ENCODE measurements at places on chromosomes 3 and 15.

GRCh38 chr3:171956181-171956683, 83.1 kb upstream of the FNDC3B start:
- no peak for DNase-seq

DNA sequence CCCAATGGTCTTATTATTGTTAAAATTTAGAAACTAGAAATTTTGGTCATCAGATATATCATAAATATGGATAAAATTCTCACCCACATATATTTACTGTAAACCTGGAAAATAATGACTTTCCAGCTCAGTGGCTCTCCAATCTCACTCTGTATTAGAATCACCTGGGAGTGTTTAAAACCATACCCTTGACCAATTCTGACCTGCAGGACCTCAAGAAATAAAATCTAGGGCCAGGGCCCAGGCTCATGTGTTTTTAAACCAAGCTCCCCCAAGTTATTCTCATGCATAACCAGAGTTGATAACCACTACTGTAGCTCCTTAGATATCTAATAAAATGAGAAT, 372.1 kb downstream of the SHQ1 start:
- no peak for DNase-seq

GRCh38 chr3:42489937-42490227, 12.6 kb upstream of the VIPR1 start:
- no peak for DNase-seq

- DNase-seq, result no peak
Observed at GRCh38 chr15:37102305-37103162, 2.2 kb upstream of the MEIS2 start.

GRCh38 chr3:31064021-31064420, 169.6 kb upstream of the GADL1 start:
- no peak for DNase-seq

- DNase-seq, result no peak
Observed at GRCh38 chr3:146517684-146518435, 26.5 kb downstream of the PLSCR1 start.

DNA sequence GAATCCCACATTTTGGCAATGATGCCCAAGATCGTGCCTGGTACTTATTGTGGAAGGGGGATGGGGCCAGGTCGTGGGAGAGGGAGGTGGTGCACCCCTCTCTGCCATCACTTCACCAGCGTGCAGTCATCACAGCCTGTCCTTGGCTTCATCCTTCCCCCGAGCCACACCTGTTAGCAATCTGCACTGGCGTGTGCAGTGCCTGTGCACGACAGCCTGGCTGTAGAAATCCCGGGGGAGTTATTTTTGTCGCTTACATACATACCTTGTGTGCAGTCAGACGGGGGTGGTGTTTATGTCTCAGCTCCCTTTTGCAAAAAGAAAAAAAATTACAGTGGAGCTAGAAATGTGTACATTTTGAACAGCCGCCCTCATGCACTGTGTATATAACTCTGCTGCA, 216.0 kb downstream of the TLE3 start:
- DNase-seq, result no peak

DNA sequence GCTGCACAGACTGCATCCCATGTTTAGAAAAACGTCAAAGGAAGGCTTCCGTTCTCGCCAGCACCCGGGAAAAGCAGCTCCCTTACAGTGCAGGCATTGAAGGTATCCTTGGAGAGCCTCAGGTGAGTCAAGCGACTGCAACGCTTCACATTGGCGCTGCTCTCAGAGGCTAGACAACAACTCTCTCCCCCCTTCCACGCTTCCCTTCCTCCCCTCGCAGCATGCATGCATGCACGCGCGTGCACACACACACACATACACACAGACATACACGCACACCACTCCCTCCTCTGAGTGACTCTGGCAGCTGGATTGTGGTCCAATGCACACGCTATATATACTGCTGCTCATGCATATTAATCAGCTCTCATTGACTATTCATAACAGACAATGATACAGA, 191.1 kb downstream of the PDZRN3 start:
- no peak for DNase-seq

- DNase-seq, result no peak
Observed at GRCh38 chr15:45326280-45326679, 52.1 kb downstream of the GATM start.

- no peak for DNase-seq
Observed at GRCh38 chr3:37852771-37853170, 8.9 kb upstream of the CTDSPL start.

DNA sequence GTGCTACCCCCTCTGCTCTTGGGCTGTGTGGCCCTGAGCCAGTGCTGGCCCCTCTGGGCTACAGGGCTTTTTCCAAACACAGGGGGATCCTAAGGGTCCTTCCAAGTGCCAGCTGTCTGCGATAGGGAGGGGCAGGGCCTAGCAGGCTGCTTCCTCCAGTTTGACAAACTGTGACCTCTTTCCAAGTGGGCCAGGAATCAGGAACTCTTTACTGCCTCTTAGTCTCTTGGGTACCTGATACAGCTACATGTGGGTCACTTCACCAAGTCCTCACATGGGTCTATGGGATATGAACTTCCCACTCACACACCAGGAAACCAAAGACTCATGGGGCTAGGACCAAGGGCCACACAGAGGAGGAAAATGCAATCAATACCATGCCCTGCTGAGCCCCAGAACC, 25.4 kb downstream of the SEC61A1 start:
- DNase-seq, result no peak

DNA sequence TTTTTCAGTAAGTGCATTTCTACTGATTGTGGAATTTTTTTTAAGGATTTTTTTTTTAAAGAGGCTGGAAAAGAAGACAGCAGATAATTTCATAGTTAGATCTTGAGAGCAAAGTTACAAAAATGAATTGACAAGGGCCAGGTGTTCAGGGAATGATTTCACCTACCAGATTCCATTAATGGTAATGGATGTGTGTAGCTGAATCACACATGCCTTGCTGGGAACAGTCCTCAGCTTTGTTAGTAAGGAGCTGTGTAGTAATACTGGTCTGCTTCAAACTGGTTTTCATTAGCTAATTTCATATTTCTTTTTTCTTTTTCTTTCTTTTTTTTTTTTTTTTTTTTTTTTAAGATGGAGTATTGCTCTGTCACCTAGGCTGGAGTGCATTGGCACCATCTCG, 16.0 kb downstream of the NR1D2 start:
- no peak for DNase-seq

- no peak for DNase-seq
Observed at GRCh38 chr15:52383100-52383588, 87.5 kb upstream of the MYO5C start.

GRCh38 chr3:72009851-72010443, 225.0 kb upstream of the PROK2 start:
- DNase-seq, result no peak

DNA sequence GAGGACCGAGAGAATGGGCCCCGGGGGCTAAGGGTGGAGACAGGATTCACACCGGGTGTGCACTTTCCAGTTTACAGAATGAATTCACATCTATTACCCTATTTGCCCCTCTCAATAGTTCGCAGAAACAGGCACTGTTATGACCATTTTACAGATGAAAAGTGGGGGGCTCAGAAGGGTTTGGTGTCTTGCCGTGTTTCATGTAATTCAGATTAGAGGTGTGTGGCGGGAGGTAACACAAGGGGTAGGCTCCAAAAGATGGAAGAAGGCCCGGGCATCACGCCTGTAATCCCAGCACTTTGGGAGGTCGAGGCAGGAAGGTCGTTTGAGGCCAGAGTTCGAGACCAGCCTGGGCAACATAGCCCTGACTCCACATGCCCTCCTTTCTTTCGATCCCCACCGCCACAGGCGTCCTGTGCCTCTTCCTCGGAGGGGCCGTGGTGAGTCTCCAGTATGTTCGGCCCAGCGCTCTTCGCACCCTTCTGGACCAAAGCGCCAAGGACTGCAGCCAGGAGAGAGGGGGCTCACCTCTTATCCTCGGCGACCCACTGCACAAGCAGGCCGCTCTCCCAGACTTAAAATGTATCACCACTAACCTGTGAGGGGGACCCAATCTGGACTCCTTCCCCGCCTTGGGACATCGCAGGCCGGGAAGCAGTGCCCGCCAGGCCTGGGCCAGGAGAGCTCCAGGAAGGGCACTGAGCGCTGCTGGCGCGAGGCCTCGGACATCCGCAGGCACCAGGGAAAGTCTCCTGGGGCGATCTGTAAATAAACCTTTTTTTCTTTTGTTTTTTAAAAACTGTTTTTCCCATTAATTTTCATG, 3.4 kb downstream of the DUOXA2 start:
- no peak for DNase-seq

GRCh38 chr3:45210308-45211041, 15.6 kb downstream of the TMEM158 start:
- peak; percentile 90 for DNase-seq

- DNase-seq, result peak; percentile 83
Observed at GRCh38 chr3:141498598-141499223, 11.9 kb downstream of the RASA2 start.

DNA sequence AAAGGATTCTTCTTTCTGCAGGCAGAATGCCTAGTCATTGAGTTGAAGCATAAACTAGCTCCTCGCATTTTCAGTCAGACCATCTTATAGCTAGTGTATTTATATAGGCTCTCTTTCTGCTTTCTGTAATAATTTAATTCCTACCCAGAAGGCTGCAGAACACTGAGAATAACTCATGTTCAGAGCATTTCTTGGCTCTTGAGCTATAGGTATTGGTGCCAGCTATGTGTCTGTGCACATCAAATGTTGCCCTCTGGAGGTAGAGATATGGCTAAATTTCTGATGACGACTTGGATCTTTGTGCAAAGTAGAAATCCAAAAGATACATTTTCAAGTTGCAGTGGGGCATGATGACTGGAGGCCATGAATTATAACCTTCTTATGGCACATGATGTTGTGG, 336.2 kb upstream of the TPM1 start:
- no peak for DNase-seq

DNA sequence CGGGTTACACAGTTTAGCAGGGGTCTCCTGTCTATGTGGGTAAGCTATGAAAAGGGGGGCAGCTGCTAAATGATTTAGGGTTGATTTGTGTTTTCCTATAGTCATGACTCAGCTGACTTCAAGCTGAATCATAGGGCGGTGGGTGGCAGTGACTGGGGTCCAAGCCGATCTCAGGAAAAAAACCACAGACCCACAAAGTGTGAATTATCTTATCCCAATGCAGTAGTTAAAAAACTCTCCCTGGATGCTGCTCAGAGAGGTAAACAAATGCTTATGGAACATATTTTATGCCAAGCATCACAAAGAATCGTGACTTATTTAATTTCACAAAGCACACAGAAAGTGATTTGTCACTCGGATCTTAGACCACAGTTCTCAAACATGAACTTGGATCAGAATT, 18.4 kb upstream of the TOPAZ1 start:
- no peak for DNase-seq

- no peak for DNase-seq
Observed at GRCh38 chr3:124322966-124323365, 331.0 kb upstream of the ROPN1 start.

- DNase-seq, result no peak
Observed at GRCh38 chr3:105610473-105610872, 243.8 kb downstream of the ALCAM start.

DNA sequence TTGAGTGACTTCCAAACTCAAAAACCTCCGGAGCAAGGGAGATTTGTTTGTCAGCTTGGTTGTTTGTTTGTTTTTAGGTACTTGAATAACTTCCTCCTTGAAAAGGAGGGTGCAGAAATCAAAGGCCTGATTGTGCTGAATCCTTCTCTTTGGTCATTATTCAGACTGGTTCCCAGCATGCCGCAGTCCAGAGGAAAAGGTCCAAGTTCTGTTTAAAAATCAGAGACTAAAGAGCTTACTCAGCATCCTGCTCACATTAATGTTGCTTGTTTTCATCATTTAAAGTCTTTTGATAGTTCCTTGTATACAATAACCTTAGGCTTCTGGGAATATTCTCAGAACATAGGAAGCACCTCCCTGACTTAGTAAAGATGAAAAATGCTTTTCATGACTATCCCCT, 982 bp upstream of the SCG3 start:
- DNase-seq, result no peak

DNA sequence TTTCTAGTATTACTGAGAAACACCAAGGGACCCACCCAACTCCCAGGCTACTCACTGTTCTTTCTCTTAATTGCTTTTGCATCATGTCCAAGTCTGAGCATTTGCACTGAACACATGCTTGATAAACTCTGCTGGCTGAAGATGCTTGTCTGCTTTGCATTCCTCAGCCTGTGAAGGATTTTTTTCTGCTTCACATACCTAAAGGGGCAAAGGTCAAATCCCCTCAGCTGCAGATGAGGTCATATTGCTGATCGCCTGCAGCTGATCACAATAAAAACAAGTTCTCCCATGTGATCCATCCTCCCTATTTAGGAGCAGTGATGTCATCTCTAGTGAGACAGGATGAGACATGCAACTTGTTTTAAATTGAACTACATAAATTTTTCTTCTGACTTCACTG, 84.6 kb upstream of the DCBLD2 start:
- no peak for DNase-seq

DNA sequence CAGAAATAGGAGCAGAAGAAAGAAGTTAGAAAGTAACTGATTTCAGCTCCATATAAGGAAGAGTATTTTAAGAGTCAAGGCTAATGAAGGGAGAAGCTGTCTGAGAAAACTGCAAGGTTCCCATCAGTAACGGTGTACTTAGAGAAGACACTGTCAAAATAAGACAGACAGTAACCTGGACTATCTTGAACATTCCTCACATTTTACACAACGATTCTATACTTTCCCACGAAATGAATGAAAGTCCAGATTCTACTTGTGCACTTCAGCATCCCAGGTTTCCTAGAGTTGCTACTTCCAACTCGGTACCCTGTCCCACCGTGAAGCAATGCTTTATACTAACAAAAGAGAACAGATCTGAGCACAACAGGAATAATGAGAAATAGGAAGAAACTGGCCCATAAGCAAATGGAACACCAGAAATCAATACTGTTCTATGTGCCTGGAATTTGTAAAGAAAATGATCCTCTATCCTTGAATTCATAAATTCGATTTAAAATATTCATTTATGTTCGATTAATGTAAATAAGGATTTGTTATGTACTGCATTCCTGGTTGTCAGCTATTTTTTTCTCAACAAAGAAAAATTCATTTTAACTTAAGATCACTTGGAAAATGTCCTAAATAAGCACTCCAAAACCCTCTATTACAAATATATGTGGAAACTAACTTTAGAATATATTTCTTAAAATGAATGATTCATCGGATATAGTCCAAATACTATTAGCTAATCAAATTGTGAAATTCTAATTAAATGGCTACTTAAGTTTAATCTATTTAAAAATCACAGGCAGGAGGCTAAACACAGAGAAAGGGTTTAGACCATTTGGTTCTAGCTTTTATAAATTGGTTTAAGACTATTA, 1.5 kb downstream of the C3orf70 start:
- no peak for DNase-seq

- no peak for DNase-seq
Observed at GRCh38 chr3:7306901-7307300, 446.0 kb downstream of the GRM7 start.

DNA sequence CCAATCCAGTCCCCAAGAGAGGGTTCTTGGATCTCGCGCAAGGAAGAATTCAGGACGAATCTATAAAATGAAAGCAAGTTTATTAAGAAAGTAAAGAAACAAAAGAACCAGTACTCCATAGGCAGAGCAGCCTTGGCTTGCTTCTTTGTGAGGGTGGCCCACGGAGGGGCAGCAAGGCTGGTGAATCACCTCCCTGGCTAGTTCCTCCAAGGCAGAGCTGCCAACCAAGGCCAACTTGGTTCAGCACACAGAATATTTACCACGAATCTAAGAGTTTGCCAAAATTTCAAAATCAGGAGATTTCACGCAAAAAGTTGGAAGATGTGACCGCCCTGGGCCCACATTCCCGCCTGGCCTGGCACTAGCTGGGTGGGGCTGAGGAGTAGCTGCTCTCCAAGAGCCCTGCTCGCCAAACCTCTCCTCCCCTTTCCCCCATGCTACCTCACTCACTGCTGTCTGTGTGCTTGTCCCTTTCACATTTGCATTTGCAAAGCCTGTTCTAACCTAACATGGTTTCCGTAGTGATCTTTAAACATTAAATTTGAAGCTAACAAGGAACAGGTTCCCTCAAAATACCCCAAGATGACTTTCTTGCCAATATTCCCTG, 26.2 kb upstream of the DCUN1D1 start:
- no peak for DNase-seq

Data from CD4-positive, alpha-beta T cell treated with Interleukin-17A for 4 hours (primary cell).